Left ventricle myocardium inferior (tissue), 1 donor: ENCODE measurements at places on chromosomes 3 and 15. TPM values are rescaled to one million over a fixed set of nuclear protein-coding genes. Genes with fewer than 3 reads are reported as not detected.

DNA sequence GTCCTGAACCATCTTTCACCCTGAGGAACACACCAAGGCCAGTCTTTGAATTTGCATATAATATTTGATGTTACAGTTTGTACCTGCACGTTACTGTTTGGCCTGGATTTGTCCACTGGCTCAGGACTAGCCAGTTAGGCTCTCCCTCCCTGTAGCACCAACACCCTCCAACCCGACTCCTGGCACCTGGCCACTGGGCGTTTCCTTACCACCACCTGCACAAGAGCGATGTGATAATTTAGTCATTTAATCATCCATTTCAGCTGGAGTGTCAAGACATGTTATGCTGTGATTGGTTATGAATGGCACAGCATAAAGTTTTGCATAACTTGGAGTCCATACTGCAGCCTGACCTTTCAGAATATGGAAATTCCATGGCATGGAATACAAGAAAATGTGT, 242.4 kb downstream of the KCNMB2 start:
- H3K4me3 ChIP-seq: no peak overlapping the region
- H3K4me1 ChIP-seq: no peaks in the 10 kb centered on the region
- DNase-seq: no peak
- no peaks in the 10 kb centered on the region for H3K27me3 ChIP-seq

The IGF2BP2 gene
- total RNA-seq: 17.9 TPM

The PAQR5 gene
- total RNA-seq: 0.63 TPM

- H3K27me3 ChIP-seq: no peaks in the 10 kb centered on the region
- peak overlapping the region; percentile 96 for H3K27ac ChIP-seq
- DNase-seq: no peak
- H3K4me3 ChIP-seq: peak overlapping the region; percentile 97
- H3K4me1 ChIP-seq: peaks cover 24% of the 10 kb centered on the region
- peaks cover 36% of the 10 kb centered on the region for H3K36me3 ChIP-seq
These were observed 25.8 kb upstream of the MTHFS start for GRCh38 chr15:79922512-79923078.

GRCh38 chr3:194269610-194270145, 81.5 kb downstream of the CPN2 start:
- H3K4me3 ChIP-seq: peak overlapping the region; percentile 8
- H3K27me3 ChIP-seq: no peaks in the 10 kb centered on the region
- peak overlapping the region; percentile 96 for H3K27ac ChIP-seq

The ZNF660 gene
- total RNA-seq: 1.1 TPM

The GP9 gene
- total RNA-seq: not detected

DNA sequence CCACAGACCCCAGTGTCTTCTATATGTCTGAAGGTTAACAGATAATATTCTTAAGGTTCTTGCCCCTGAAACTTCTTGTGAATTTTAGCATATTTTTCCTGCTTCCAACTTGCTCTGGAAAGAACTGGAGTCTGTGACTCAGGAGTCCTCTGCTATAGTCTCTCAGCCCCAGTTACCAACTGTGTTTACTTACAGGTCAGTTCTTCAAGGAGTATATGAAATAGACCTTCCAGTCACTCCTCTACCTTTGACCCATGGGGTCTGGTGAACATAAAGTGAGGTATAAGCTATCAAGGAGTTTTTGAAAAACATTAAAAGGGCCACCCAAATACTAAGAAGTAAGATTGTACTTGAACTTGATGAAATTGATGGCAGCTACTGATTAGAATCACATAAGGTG, 139.2 kb upstream of the ROPN1 start:
- no peak overlapping the region for H3K27ac ChIP-seq
- DNase-seq: no peak
- H3K4me1 ChIP-seq: peaks cover 31% of the 10 kb centered on the region
- no peak overlapping the region for H3K4me3 ChIP-seq

DNA sequence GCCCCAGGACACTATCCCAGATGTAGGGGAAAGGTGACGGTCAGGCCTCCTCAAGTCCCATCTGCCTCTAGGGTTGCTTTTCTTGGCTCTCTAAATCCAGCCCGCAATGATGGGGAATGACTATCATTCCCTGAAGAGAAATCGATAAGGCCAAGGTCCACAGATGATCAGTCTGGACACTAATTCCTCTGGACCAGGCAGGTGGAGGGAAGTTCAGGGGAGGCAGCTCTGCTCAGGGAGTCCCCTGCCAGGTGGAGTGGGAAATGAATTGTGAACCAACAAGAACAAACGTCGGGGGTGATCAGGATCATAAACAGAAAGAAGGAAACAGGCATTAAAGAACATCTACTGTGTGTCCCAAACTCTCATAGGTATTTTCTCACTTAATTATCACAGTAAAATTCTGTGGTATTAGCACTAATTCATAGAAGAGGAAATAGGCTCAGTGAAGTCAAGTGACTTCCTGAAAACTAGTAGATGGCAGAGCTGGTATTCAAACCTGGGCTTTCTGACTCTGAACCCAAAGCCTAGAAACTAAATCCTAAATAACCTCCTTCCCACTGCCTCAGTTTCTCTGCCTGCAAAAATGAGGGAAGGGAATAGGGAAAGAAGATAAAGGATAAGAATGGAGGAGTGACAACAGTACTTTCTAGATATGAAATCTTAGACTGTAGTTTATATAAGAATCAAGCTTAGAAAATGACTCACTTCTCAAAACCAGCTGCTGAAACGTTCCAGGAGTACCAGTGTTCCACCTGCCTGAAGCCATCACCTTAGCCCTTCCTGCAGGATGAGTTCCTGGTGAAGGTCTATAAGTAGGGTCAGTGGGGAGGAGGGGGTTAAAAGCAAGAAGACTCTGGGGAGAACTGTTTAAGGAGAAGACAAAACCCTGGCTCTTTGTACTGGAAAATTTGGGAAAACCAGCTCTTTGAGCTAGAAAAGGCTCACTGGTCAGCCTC, 7.5 kb downstream of the BMF start:
- H3K4me1 ChIP-seq: peaks cover 98% of the 10 kb centered on the region
- H3K27me3 ChIP-seq: no peaks in the 10 kb centered on the region
- peak overlapping the region; percentile 91 for H3K27ac ChIP-seq
- no peak for DNase-seq
- no peak overlapping the region for H3K4me3 ChIP-seq

The ARNT2 gene
- total RNA-seq: 3.6 TPM

The TJP1 gene
- total RNA-seq: 108 TPM

DNA sequence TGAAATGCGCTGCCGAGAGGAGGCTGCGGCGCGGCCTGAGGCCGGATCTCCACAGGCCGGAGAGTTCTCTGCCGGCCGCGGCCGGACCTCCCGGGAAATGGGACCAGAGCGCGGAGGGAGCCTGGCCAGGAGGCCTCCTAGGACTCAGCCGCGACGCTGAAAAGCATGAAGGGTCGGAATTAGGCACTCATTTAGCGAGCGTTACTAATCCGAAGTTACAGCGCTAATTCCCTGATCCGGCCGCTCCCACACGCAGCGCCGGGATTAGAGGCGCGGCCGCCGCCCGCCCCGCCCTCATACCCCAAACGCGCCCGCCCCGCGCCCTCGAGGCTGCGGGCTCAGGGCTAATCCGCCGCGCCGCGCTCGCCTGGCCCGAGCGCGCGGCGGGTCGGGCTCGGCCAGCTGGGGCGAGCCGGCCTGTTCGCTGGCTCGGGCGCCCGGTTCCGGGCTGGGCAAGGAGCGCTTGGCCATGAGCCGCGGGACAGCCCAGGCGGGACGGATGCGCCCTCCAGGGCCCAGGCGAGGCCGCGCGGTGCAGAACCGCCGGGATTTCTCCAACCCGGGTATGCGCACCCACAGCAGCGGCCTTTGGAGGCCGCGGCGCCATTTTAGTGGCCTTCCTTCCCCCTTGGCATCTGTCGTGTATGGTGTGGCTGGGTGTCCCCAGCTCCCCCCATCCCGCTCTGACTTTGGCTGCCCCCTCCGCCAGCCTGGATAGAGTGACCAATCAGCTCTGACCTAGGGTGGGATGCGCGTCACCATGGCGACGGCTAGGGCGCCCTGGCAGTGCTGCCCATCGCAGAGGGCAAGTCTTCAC, 36.8 kb upstream of the POLG start:
- H3K36me3 ChIP-seq: no peaks in the 10 kb centered on the region
- H3K4me3 ChIP-seq: peak overlapping the region; percentile 54
- peaks cover 24% of the 10 kb centered on the region for H3K4me1 ChIP-seq
- DNase-seq: no peak
- H3K27ac ChIP-seq: no peak overlapping the region

The MYO5C gene
- total RNA-seq: 2.9 TPM

The IQCF5 gene
- total RNA-seq: not detected

DNA sequence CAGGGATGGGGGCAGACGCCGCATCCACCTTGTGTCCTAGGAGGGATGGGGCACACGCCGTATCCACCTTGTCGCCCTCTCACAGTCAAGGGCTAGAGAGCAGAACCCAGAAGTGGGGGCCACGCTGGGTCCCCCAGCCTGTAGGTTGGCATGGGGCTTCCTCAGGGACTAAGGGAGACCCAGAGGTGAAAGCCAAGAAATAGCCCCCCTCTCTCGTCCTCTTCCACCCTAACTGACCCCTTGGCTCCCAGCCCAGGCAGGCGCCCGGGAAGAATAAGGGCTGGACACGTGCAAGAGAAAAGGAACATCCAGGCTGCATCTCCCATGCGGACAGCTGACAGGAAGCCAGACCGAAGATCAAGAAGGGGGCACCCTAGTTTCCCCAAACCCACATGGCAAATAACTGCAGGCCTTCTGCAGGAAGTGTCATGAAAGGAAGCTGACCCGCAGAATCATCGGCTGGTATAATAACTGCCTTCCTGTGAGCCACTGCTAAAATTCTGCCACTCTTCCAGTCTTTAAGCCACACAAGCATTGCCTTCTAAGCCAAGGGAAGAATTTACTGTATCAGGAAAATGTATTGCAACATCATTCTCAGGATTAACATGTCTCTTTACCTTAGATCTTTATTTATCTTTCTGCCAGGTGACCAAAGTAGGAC, 38.5 kb upstream of the TFRC start:
- H3K27me3 ChIP-seq: no peaks in the 10 kb centered on the region
- peaks cover 13% of the 10 kb centered on the region for H3K4me1 ChIP-seq
- peak; percentile 28 for DNase-seq
- H3K4me3 ChIP-seq: no peak overlapping the region
- H3K27ac ChIP-seq: no peak overlapping the region

GRCh38 chr3:51539291-51539941, 897 bp downstream of the RAD54L2 start:
- H3K27me3 ChIP-seq: no peaks in the 10 kb centered on the region
- no peak for DNase-seq

DNA sequence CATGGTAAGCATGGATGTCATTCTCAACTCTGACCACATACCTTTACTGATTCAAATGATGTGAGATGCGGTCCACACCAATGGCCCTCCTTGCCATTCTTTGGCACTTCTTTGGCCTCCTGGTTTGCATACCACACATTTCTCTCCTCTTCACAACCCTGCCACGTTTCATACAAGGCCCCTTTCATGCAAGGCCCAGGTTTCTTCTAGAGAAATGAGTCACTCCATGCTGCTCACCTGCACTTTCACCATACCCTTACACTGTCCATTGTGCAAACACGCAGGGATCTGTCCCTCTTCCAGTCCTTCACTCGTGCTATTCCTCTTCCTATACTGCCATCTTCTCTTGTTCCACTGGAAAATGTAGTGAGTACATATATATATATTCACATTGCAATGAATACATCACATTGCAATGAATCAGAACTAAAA, 24.4 kb upstream of the SLC24A5 start:
- no peaks in the 10 kb centered on the region for H3K4me1 ChIP-seq
- H3K27ac ChIP-seq: no peak overlapping the region
- H3K4me3 ChIP-seq: no peak overlapping the region
- H3K27me3 ChIP-seq: peaks cover 61% of the 10 kb centered on the region
- no peak for DNase-seq

DNA sequence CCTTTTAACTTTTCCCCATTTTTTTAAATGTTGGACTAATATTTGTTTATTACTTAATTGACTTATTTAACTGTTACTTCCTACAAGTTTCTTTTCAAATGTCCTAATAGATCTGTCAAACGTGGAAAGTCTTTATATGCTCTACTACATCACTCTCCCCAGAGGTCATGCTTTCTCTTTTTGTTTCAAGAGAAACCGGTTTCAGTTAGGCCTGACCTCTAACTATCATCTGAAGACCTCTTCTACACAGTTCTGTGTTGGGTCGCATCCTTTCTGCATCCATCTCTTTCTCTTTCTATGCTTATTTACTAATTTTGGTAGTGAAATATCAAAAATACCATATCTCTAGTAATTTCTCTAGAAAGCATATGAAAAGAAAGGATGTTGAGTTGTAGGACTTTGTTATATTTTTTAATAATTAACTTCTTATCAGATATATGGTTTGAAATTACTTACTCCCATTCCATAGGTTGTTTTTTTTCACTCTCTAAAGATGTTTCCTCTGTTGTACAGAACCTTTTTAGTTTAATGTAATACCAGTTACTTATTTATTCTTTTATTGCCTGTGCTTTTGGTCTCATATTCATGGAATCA, 781.2 kb upstream of the ARPP21 start:
- no peak for DNase-seq
- H3K36me3 ChIP-seq: no peaks in the 10 kb centered on the region
- no peak overlapping the region for H3K4me3 ChIP-seq
- no peak overlapping the region for H3K27ac ChIP-seq
- no peaks in the 10 kb centered on the region for H3K27me3 ChIP-seq

- H3K4me3 ChIP-seq: no peak overlapping the region
- H3K36me3 ChIP-seq: no peaks in the 10 kb centered on the region
- H3K27ac ChIP-seq: no peak overlapping the region
These were observed 40.4 kb downstream of the TM2D3 start for GRCh38 chr15:101611580-101612299.

DNA sequence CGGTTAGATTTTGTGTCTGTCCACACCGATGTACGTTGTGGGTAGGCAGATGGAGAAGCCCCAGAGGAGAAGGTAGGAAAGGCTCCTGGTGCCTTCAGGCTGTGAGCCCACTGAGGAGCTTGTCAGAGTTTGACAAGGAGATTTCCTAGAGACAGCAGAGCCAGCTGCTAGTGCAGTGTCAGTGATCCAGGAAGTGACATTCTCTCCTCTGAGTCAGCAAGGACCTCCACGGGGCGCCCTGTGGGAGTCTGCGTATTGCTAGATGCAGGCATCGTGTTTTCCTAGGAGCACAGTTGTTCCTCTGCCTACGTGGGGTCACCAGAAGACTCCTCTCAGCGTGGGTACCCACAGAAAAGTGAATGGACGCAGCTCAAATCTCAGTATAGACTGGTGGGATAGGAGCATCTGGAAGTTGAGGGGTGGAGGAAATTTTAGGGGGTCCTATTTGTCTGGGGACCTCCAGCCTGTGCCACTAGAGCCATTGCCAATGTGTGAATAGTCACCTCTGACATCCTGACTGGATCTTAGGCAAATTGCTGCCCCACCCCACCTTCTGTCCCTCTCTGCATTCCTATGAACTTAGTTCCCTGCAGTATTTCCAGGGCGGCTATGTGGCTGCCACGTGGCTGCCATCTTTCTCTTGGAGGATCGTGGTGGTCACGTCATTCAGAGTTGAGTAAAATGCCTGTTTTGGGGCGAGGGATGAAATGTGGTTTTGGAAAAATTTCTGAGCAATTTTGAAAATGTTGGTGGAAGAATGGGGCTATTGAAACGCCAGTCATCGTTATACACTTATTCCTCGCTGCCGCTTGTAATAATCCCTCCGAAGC, 84.8 kb upstream of the KLHL25 start:
- no peaks in the 10 kb centered on the region for H3K4me1 ChIP-seq
- DNase-seq: no peak
- H3K27ac ChIP-seq: no peak overlapping the region
- H3K4me3 ChIP-seq: no peak overlapping the region

The GLDN gene
- total RNA-seq: 4.8 TPM

GRCh38 chr3:195066441-195066841, 204.5 kb downstream of the XXYLT1 start:
- peaks cover 22% of the 10 kb centered on the region for H3K4me1 ChIP-seq
- H3K4me3 ChIP-seq: no peak overlapping the region
- H3K36me3 ChIP-seq: peaks cover 7% of the 10 kb centered on the region
- H3K27me3 ChIP-seq: no peaks in the 10 kb centered on the region
- H3K27ac ChIP-seq: peak overlapping the region; percentile 54
- no peak for DNase-seq
